NCI-H146 (cell line): ENCODE measurements at places on chromosomes 11 and 22.

DNA sequence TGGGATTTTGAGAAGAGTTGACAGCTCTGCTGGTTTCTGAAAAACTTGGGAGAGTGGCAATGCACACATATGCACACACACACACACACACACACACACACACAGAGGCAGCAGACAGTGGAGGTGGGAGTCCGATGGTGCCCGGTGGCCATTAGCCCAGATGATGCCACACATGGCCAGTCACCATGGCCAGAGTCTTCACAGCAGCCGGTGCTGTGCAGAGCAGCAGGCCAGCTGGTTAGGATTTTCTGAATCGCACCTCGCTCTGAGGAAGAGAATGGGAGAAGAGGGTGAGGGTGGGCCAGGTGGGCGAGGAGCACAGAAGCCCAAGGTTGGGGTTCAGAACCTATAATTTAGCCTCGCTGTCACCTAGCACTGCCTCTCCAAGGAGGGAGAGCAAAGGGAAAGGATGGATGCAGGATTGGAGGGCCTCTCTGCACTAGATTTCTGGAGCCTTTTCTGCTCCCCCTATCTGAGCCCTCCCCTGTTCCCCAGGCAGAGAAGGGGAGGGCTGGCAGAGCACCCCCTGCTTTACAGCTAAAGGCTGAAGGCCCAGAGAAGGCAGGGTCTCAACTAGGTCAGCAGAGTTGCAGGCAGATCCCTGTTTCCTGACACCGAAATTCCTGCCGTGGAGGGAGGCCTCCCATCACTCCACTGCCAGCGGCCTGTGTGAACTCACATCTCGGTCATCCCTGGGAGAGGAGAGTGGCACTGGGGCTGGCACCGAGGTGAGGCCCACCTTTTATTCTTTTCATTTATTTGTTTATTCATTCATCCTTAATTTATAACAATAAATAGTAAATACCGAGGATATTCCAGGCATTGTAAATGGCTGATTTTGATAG, 25.8 kb upstream of the FXYD6 start:
- DNase-seq = no peak

GRCh38 chr11:122697636-122698167, 42.2 kb downstream of the UBASH3B start:
- DNase-seq = no peak

GRCh38 chr11:121767433-121767832, 314.7 kb upstream of the SORL1-AS1 start:
- DNase-seq = no peak

DNA sequence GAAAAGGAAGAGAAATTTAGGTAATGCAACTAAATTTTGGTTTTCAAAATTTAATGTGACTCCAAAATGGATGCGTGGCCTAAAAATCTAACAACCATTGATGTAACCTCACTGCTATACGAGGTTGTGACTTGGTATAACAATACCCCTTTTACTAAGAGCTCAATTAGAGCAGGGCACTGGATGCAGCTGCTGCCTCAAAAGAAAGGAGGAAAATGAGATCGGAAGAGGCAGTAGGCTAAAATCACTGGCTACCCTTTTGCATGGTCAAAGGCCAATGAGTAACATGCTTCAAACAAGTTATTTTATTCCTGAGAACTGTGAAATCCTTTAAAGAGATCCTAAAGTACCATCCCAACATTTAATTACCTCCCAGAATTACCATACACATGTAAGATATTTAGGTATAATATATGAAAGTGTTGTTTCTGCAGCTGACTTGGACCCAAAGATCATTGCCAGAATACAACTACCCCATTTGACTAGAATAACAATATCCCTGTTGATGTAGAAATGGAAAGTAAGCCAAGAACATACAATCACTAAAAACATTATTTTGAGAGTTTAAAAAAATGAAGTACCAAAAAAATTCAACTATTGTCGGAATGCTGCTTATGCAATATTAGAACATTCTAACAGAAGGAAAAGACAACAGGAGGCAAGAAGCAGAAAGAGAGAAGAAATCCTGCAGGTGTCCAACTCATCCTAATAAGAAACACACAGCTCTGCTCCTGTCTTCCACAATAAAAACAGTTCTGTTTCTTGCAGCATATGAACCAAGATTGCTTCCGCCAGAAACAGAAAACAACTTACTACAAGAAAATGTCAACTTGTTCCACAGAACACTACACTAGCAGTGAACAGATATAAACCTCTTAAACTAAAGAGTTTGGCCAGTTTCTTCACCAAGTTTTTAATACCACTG, 15.0 kb downstream of the SIK3 start:
- no peak for DNase-seq

DNA sequence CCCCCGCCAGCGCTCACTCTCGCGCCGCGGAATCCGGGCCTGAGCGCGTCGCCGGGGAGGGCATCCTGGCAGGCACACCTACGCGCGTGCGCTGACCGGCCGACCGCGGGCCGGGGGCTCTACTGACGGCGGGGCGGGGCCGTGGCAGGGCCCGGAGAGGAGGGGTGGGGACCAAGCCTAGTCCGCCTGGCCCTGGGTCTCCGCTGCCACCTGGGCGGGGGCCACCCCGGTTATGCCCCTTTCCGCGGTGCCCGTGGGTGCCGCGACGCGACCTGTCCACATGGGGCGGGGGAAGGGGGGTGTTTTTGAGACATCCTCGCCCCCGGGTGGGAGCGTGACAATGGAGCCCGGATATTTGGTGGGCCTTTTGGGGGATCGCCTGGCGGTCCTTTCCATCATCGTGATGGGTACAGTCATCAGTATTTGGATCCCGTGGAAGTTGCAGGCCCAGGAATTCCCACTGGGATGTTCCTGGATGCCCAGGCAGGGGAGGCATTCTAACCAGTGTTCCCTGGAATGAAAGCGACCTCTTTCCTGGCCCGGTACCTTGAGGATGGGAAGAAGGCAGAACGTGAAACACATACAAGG, 2.2 kb downstream of the NCAM1 start:
- DNase-seq = peak; percentile 82

- DNase-seq = no peak
Measured at GRCh38 chr22:49934160-49934890, 15.9 kb downstream of the CRELD2 start.

GRCh38 chr11:45089251-45089650, 57.2 kb upstream of the PRDM11 start:
- no peak for DNase-seq

DNA sequence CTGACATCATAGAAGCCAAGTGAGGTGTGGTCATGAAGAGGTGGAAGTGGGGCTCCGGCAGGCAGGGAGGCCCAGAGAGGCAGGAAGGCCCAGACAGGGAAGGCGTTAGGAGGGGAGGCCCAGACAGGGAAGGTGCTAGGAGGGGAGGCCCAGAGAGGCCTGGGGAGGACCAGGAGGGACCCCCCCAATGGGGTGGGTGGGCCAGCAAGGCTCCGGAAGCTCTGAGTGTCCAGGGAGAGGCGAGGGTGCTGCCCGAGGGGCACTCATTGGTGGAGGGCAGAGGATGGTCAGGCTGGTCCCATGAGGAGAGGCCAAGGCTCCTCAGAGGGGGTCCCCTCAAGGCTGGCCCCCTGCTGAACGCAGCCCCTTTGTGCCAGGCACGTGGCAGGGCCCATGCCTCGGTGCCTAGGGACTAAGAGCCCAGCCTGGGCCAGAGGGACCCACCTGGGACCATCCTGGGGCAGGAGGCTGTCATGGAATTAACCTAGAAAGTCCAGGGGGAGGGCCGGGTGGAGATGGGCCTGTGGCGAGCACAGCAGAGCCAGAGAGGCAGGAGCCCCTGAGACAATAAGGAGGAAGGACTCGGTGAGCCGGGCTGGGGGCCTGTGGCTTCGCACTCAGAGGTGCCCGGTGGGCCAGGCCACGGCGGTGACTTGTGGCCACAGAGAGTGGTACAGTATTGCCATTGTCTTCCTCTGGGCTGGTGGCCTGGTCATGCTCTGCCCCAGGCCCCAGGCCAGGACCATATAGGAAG, 12.2 kb downstream of the PHLDA2 start:
- no peak for DNase-seq

DNA sequence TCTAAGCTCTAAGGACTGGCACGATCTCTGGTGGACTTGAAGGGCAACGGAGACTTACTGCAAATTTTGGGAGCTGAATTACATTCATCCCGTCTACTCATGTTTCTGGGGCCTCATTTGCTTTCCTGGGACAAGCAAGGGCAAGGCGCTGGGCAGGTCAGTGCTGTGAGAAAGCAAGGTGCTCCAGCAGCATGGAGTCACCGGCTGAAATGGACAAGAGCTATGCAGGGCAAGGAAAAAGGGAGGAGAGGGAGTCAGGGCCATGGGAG, 25.6 kb downstream of the FLI1 start:
- no peak for DNase-seq

- DNase-seq = no peak
Measured at GRCh38 chr22:36773935-36774334, 2.0 kb downstream of the IFT27 start.

DNA sequence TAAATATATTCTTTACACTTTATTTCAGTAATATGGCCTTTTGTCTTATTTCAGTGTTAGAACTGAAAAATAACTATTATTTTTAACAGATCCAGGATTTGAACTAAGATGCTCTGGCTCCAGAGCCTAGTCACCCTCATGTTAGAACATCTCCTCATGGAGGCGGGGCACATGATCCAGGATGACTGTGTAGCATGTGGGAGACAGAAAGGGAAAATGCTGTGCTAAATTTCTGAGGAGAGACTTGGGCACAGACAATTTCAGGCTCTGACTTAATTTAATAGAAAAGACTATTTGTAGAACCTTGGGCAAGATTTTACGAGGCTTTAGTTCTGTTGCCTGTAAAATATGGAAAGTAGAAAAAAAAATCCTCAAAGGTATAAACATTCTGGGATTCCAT, 24.1 kb downstream of the CTSC start:
- DNase-seq = no peak

- no peak for DNase-seq
Measured at GRCh38 chr11:72553706-72554105, 119.4 kb upstream of the CLPB start.

DNA sequence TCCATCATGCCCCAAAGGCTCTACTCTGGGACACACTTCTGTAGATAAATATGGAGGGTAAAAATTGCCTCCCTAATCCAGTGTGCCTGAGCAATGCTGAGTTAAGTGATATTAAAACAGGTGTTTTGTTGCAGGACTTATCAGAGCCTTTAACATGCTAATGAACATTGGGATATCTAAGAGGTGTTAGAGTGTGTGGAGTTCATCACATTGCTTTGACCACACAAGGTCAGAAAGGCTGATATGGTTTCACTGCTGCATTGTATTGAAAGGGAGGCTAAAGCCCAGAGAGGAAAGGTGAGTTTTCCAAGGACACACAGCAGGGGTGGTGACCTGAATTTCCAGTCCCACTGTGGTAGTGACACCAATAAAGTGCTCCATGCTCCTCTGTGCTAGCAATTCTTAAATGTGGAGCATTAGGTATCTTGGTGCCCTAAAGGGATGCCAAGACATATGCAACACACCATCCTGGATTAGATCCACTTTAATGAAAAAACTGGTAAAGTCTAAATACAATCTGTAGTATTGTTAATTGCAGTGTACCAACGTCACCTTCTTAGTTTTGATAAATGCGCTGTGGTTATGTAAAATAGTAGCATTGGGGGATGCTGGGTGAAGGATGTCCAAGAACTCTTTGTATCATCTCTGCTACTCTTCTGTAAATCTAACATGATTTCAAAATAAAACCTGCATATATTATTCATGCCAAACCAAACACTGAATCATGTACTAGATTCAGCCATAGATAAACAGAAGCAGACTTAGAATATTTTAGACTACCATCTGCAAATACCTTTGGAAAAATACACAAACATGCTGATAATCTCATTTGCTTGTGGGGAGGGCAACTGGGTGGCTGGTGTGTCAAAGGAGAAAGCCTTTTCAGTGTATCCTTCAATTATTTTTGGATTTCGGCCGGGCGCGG, 45.8 kb downstream of the MIAT start:
- no peak for DNase-seq

DNA sequence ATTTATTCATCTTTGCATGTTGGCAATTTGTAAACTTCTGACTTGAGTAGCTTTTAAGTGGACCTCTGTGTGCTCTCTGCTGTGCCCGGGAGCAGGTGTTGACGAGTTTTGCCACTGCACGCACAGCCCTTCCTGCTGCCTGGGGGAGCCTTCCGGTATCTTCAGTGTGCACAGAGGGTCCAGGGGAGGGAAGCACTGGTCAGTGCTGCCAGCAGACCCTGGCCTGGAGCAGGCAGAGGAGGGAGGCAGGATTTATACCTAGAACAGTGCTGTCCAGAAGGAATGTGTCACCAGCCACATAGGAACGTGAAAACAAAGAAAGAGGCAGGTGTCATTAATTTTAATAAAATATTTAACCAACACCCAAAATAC, 403.6 kb downstream of the TBC1D22A start:
- DNase-seq = peak; percentile 45

- DNase-seq = no peak
Measured at GRCh38 chr11:64314146-64314804, 3.1 kb downstream of the TRMT112 start.
